ENCODE measurements at places on chromosomes 4 and X.

DNA sequence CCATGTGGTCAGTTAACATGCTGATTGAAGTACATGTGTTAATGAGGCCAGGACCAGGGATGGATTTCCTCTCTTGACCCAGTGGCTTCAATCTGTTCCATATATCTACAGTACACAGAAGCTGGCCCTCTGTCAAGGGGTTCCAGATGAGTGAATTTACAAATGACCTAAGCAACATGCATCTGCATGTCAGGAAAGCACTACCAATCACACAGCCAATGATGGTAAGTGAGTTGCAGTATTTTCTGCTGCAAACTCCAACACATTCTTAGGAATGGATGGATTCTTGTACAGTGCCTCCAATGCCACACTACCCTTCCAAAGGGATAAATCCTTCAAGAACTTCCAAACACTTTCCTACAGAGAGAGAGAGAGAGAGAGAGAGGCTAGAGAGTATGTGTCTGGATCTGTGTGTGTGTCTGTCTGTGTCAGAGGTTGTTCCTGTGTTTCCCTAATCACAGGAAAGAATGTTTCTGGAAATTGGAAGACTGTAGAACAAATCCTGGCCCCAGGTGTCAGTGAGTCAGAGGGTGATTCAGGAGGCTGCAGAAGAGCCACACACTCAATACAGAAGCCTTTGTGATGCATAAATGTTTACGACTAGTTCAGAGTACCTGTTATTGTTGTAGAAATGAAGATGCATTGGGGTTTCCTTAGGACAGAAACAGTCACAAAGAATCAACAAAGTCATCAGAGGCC, 107.5 kb downstream of the GUCY2F start:
- DNase-seq: no peak

DNA sequence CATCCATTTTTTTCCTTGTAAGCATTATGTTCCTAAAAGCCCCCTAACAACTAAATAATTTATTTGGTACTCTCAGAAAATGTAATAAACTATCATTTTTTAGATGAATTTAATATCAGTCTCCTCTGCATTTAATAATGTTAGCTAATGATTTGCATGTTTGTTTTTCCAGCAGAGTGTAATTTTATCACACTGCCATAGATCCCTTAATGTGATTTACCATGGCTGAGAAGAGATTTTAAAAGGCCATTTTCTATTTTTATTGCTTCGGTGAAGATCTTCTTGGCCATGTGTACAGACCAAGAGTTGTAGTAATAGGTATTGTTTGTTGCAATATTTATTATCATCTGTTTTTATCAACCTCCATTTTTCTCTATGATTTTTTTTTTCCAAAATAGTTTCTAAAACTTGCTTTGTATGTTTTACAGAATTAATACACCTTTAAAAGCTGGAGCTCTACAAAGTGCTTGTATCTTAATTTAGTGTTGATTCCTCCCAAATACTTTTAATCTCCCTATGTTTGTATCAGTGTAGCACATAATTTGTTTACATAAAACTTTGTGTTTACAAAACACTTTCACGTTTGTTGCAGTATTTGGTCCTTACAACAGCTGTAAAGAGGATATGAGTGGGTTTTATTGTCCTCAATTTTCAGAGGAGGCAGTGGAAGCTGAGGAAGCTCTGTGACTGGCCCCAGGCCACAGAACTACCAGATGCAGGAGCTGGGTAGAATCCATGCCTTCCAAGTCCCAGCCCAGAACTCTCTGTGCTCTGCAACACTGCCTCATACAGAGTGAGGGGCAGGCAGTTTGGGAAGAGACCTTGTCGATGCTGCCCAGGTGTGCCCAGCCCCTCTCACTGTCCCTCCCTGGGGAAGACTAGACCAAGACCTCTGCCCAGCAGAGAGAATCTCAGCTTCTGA, 58.1 kb downstream of the FAM114A1 start:
- DNase-seq: no peak

DNA sequence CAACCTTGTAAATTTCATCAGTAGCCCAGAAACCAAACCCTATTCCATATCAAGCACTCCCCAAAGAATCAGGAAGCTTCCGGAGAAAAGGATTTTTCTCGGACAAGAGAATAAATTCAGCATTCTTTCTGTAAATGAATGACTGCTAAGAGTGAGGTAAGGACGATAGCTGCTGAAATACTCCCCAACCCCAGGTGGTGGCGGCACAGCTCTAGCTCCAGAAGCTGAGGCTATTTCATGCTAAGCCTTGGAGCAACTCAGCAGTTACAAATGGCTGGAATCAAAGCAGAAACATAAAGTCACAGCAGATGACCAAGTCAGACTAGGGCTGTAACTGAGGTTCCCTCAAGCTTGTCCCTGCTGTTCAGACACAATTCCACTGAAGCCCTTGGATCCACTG, 13.9 kb upstream of the PCDH19 start:
- DNase-seq: no peak

DNA sequence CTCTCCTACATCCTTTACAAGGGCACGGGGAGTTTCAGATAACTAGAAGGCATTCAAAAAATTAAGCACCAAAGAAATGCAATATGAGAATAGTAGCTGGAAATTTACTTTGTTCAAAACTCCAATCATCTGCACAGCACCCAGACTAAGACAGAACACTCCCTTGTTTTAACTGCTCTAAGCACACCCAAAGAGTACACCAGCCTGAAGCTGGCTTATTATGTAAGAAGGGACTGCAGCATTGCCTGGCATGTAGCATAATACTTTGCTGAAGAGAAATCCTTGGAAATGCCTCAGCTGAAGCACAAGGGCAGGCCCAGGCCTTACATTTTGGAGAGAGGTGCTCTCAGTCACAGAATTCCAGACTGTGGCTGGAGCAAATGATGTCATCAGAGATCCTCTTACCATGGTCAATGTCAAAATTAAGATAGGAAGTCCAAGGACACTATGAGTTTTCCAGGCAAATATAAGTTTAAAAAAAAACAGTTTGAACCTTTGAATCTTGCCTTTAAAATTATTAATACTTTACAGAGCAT, 14.8 kb downstream of the ARHGEF6 start:
- DNase-seq: no peak

DNA sequence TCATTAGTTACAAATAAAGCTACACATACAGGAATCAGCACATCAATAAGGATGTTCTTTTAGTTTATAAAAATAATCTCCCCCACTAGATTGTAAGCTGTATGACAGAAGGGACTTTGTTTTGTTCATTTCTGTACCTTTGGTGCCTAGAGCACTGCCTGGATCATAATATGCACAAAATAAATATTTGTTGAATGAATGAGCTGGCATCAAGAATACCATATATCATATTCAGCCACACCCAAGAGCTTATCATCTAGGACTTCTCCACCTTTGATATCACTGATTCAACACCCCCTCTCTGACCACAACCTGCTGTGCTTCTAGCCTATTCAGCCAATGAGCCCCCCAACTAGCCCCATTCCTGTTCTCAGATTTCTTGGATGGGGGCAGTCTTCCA, 10.6 kb downstream of the SYTL4 start:
- DNase-seq: no peak

DNA sequence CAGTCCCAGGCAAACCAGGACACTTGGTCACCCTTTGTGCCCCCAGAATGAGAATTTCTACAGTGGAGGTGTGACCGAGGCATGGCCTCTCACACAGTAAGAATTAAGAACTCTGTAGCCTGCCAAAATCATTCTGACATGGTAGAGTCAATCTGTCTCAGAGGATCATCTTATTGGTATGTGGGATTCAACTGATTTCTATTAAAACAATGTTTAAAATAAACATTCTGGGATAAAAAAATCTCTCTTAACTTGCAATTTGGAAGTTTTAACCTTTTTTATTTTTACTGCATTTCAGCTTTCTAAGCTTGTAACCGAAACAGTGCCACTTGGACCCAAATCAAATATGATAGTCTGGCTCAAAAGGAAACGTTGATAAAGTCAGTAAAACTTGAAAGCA, 165.4 kb upstream of the LDB2 start:
- DNase-seq: no peak

DNA sequence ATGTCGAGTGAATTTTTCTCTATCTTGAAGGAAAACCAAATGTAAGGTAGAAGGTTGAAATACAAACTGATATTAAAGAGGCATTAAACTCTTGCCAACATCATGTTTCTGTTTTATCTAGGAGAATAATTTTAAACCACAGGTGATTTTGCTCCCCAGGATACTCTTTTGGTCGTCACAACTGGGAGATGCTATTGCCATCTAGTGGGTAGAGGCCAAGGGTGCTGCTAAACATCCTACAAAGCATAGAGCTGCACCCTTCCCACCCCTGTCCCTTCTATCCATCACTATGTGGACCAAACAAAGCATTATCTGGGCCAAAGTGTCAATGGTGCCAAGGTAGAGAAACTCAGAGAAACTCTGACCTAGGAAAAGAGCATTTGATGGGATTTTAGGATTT, 154.6 kb upstream of the MAGEB2 start:
- DNase-seq: no peak

DNA sequence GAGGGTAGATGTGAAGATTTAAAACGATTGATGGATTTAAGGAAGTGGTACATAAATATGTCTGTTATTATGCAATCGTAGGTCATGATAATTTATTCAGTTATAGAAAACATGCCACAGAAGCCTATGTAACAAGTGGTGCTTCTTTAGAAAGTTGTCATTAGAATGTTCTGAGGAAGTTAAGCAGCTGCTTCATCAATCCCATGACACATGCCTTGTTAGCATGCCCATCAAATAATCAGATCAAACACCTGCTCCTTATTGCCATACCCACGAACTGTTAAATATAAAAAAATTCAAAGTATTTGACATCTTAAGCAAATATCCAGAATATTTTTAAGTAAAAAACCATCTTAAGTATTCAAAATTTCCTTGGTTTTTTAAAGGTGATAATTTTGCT, 76.4 kb upstream of the MYOZ2 start:
- DNase-seq: no peak

All from activated CD8-positive, alpha-beta memory T cell treated with anti-CD3 and anti-CD28 coated beads for 24 hours (primary cell).